RWPE1 (cell line): ENCODE measurements at places on chromosomes 6 and 20.

DNA sequence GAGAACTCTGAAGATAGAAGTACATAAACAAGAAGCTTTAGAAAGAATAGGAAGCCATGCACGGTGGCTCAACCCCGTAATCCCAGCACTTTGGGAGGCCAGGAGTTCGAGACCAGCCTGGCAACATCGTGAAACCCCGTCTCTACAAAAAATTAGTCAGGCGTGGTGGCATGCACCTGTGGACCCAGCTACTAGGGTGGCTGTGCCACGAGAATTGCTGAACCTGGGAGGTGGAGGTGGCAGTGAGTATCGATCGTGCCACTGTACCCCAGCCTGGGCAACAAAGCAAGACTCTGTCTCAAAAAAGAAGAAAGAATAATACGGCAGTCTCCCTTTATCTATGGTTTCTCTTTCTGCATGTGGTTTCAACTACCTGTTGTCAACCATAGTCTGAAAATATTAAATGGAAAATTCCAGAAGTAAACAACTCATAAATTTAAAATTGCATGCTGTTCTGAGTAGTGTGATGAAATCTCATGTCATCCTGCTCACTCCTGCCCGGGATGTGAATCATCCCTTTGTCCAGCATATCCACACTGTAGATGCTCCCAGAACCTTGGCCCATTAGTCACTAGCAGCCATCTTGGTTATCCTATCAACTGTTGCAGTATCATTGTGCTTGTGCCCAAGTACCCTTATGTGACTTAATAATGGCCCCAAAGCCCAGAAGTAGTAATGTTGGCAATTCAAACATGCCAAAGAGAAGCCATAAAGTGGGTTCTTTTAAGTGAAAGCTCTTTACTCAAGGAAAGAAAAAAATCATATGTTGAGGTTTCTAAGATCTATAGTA lies 22.1 kb downstream of the DEK start:
- peak; percentile 62 for DNase-seq

DNA sequence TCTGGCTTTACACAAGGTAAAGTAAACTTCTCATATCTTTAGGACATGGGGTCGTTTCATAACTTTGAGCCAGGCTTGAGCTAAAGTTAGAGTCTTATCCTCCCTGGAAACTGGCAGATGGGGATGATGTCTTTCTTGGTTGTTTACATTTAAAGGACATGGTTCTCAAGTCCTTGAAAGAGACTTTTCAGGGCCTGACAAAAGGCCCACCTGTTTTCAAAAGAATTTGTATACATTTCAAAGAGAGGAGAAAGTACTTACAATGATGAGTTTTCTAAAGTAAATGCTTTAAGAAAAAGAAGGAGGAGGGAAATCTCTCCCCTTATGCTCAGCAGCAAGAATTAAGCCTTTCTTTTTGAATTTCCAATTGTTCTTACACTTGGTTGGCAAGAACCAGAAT lies 45.7 kb upstream of the TINAG start:
- no peak for DNase-seq

DNA sequence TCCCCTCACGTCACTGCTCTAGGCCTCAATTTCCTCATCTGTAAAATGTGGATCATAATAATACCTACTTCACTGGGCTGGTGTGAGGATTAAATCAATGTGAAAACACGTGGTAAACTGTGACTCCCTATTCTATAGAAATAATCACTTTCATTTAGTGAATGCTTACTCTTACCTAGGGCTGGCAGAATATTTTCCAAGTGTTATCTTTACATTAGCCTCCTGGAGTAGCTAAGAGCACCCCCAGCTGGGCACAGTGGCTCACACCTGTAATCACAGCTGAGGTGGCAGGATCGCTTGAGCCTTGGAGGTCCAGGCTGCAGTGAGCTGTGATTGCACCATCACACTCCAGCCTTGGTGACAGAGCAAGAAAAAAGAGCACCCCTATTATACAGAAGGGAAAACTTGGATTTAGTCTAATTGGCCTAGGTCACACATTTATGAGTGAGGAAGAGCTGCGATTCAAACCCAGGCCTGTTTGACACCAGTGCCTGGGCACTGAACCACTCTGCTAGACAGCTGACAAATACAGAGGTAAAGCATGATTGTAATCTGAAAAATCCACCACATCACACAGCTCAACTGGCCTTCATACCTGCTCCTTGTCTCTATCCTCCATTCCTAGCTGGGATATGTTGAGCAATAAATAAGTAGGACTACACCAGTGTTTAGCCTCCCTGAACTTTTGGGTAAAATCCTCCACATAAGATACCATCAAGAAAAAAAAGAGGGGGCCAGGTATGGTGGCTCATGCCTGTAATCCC lies 1.4 kb upstream of the SNTA1 start:
- no peak for DNase-seq

GRCh38 chr20:62064770-62065673 lies 659 bp downstream of the TAF4 start:
- peak; percentile 42 for DNase-seq

GRCh38 chr20:9508240-9508661 lies 6.1 kb upstream of the LAMP5 start:
- no peak for DNase-seq

DNA sequence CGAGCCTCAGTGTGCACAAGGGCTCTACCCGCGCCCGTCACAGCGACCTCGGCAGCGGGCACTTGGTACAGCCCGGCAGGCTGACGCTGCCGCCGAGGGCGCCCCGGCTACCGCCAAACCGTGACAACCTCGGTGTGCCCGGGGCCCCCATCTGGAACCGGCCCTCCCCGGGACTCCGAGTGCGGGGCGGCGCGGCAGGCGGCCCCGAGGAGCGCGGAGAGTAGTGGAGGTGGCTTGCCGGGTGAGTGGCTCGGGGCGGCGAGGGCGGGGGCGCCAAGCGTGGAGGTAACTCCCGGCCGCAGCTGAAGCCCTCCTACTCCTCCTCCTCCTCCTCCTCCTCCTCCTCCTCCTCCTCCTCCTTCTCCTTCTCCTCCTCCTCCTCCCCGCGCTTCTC lies at the start of gene ISM1:
Gene ISM1 (plus strand): TSS at position 371 of the 394 bp plus-strand sequence. CDS start 503 bp downstream, outside the sequence.
- peak; percentile 20 for DNase-seq

GRCh38 chr20:57874141-57874540 lies 164.3 kb upstream of the PMEPA1 start:
- no peak for DNase-seq

DNA sequence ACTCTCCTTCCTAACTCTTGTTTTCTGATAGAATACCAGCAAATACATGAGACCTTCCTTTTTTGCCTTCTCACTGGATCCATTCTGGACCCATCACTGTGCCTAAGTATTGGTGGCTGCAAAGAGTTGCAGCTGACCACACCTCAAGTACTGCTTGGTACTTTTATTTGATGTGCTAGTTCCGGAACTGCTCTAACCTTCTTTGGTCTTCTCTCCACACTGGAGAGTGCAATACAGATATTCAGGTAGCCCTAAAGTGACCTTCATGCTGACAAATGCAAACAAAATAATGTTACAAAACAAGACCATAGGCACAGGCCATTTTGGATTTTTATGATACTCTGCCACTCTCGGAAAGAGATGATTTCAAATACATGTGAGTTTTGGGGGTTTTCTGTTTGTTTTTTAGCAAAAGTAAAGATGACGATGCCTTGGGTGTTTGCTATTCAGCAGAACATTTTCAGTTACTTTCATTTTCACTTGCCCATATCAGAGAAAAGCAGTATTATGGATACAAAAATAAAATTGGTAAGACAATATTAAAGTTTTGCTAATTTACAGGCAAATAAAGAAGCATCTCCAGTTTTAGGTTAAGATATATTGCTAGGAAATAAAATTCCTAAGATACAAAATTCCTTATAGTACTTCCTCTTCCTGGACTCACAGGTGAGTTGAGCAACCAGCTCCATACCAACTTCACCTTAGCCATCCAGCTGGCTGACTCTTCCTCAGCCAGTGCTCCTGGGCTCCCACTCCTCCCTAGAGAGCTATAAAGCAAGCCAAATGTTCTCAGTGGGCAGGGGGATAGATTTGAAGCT lies 42.0 kb downstream of the PTPRK start:
- no peak for DNase-seq

- DNase-seq, result peak; percentile 69
Measured at GRCh38 chr20:62921119-62921687, 5.1 kb downstream of the DIDO1 start.

GRCh38 chr6:89475634-89476033 lies 42.7 kb downstream of the ANKRD6 start:
- DNase-seq, result no peak
